Activated CD4-positive, CD25-positive, alpha-beta regulatory T cell treated with anti-CD3 and anti-CD28 coated beads, Interleukin-2, amount 50 U/mL, for 16 hours (primary cell): ENCODE measurements at places on chromosomes 3 and 15.

- DNase-seq, result no peak
Observed at GRCh38 chr15:82548700-82549099, 8.4 kb upstream of the RPS17 start.

GRCh38 chr15:37059086-37059485 lies 41.3 kb downstream of the MEIS2 start:
- DNase-seq, result no peak

- DNase-seq, result peak; percentile 6
Observed at GRCh38 chr3:47961815-47962606, 54.2 kb downstream of the MAP4 start.

DNA sequence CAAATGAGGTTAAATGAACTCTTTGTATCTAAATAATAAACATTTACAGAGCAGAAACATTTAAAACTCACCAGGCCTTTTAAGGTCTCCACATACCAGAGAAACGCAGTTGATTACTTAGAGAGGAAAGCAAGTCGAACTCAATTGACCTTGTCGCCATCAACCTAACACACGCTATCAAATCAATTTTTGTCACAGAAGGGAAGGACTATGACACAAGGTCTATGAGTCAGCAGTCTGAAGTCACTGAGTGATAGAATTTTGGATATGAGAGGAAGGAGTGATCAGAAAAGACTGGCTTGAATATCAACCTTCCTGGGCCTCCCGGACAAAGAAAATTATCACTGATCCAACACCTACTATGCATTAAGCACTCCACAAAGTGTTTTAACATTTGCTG lies 514.4 kb upstream of the ZNF385D start:
- DNase-seq, result no peak

DNA sequence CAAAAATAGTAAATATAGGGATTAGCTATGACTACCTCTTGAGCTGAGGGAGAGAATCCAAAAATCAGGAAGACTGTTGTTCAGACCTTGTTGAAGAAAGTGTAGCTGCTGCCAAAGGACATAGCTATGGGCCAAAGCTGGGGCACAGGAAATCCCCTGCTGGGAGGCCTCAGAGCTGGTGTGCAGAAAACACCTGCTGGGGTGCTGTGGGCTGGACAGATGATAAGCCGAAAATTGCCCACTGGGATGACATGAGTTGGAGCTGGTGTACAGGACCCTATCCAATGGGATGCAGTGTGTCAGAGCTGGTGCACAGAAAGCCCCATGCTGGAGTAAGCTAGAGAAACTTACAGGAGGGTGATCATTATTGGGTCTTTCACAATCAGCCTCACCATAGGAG lies 121.9 kb downstream of the NEO1 start:
- DNase-seq, result no peak

- peak; percentile 34 for DNase-seq
Observed at GRCh38 chr3:45226206-45226915, at the start of gene TMEM158. TMEM158 (minus strand) TSS chr3:45226287; CDS start chr3:45226027, 260 bp downstream.

DNA sequence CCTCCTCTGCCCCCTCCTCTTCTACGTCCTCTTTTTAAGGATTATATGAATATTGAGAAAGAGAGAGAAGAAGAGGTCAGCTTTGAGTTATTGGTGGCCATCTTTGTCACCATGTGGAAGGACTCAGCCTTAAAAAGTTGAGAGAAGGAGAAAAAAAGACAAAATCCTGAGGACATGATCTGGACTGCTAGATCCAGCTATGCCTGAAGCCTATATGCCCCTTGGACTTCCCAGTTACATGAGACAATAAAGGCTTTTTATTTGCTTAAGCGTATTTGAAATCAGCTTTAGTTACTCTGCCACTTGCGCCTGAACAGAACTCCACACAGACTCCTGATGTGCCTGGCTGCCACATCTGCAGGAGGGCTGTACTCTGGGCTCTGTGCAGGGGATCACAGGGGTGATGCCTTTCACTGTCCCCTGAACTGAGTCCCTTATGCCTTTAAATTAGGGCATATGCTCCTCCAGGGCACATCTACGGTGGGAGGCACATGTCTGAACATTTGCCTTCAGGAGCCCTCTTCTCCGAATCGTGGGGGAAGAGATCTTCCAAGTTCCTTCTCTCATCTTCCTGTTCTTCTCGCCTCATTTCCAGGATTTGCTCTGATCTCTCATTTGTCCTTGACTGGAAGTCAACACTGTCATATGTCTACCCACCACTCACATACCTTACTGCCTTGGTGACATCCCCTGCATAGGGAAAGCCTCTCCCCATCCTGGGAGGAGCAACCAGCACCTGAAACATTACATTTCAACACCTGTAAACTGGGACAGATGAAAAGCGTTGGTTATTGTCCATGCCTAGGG lies 14.0 kb upstream of the PLA2G4E start:
- no peak for DNase-seq

- no peak for DNase-seq
Observed at GRCh38 chr3:94095111-94095510, 32.2 kb downstream of the NSUN3 start.

GRCh38 chr3:74651885-74652284 lies 37.4 kb upstream of the CNTN3 start:
- DNase-seq, result no peak

- DNase-seq, result no peak
Observed at GRCh38 chr3:182699550-182700170, 93.6 kb upstream of the ATP11B start.

DNA sequence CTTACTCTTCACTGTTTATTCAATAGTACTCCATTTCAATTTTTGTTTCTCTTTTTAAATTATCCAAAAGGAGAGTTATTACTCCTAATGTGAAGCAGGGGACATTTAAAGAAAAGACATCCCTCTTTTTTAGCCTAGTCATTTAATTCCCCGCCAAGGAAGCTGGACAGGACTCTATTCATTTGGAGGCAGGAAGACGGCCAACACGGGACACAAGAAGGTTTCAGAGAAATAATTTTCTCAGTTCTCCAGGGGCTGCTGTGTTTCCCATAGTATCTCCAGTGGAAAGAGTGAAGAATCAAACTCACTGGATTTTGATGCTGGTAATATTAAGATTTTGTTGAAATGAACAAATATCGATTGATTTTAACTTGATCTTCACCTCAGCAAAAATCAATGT lies 833.7 kb downstream of the ROBO2 start:
- DNase-seq, result no peak

- peak; percentile 7 for DNase-seq
Observed at GRCh38 chr15:57866149-57866736, 159.7 kb downstream of the POLR2M start.

DNA sequence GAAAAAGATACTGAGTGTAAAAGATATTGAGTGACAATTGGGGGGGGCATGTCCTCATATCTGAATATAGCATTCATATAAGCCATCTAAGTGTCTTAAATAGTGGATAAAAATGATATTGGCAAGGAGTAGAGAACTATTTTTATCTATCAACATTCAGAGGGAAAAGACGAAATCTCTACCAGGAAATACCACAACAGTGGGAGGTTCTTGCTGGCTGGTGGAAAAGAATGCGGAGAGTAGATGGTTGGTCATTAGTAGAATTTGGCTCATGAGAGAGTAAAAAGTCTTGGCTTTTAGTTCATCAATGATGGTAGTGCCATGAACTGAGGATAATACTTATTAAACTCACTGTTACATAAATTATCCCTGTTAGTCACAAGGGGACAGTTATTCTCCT lies 4.8 kb upstream of the TCF12 start:
- DNase-seq, result no peak

- no peak for DNase-seq
Observed at GRCh38 chr3:79380581-79380980, 387.2 kb downstream of the ROBO1 start.

DNA sequence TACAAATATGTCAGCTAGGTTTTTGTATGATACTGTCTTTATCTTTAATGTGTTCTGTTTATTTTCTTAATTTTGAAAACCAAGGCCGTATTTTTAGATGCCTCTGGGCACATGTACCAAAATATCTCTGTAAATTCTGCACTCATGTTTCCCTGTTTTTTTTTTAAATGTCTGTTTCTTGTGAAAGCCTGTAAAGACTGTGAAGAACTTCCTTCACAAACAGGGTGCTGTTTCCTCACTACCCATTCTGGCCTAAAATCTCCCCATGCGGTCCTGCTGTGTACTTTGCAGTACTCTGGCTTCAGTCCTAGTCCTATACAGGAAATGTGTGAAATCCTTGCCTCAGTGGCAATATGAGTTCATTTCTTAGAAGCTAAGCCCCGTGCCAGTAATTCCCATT lies 133.4 kb upstream of the ZBTB20 start:
- no peak for DNase-seq

DNA sequence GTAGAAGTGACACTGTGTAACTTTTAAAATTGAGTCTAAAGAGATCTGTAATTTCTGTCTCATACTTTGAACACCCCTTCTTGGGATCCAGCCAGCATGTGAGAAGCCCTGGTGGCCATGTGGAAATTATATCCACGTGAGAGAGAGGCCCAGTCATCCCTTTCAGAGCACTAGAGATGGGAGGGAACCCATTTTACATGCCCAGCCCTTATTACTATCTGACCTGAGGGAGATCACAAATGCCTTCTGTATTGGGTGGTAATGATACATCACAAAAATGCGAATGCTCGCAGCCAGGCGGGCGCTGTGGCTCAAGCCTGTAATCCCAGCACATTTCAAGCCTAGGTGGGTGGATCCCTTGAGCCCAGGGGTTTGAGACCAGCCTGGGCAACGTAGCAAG lies 27.3 kb upstream of the TRAK1 start:
- DNase-seq, result no peak

DNA sequence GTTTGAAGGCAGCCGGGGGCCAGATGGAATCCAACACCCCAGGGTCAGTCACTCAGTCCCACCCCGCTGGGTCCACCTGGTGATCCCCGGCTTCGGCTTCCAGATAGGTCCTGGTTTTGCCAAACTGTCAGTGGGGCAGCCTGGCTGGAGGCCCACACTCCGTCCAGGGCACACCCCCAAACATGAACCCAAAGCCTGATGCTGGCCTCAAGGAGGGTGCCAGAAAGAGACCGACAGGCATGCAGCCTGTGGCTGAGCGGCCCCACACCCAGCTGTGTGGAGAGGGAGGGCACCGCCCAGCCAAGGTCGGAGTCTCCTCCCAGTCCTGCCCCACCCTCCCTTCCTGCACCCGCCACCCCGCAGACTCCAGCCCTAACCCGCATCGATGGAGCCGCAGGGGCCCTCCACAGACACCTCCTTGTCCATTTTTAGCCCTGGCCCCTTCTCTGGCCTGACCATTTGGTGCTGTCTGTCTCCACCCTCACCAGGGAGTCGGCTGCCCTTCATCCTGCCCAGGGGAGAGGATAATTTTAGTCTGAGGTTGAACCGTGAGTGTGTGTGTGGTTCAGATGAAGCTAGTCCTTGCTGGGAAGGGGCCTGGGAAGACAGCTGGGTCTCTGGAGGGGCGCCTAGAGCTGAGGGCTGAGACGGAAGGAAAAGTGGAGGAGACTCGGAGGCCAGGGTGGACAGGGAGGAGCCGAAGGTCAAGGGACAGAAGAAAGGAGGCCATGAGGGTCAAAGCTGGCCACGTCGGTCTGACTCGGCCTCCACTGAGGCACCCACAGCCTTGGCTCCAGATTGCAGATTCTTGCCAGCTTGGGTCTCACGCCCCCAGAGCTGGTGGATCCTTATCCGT lies 23.1 kb downstream of the TNK2 start:
- no peak for DNase-seq

GRCh38 chr3:13710251-13710650 lies 161.3 kb downstream of the FBLN2 start:
- DNase-seq, result no peak

GRCh38 chr3:46093966-46094365 lies 66.7 kb upstream of the XCR1 start:
- no peak for DNase-seq

DNA sequence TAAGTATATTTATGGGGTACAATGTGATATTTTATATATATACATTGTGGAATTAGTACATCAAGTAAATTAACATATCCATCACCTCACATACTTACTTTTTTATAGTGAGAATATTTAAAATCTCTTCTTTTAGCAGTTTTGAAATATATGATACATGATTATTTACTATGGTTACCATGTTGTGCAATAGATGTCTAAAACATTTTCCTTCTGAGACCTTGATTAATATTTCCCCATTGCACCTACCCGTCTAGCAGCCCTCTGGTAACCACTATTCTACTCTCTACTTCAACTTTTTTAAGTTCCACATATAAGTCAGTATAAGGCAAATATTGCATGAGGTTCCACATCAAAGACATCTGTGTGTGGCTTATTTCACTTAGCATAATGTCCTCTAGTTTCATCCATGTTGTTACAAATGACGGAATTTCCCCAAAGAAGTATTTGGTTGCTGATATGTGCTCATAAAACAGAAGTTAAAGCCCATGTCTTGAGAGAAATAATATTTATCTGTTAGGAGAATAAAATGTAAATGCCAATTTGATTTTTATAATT lies 29.6 kb upstream of the NFKBIZ start:
- DNase-seq, result no peak

GRCh38 chr3:125643172-125643571 lies 47.9 kb upstream of the OSBPL11 start:
- no peak for DNase-seq

DNA sequence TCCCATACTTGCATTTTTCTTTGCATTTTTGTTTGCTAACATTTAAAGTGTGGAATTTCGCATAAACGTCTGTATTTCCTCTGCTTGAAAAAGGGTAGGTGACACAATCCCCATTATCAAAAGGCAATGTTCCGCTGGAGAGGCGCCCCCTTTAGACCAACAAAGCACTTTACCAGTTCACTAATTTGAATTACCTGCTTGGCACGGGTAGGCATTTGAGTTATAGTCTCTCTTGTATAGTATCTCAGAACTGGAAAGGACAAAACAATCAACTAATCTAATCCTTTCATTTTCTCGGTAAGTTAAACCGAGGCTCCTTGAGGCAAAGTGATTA lies 775 bp upstream of the CCDC39 start:
- DNase-seq, result no peak

- no peak for DNase-seq
Observed at GRCh38 chr15:35427091-35427490, 118.9 kb downstream of the DPH6 start.

- no peak for DNase-seq
Observed at GRCh38 chr3:179788996-179789395, 136.2 kb downstream of the USP13 start.

GRCh38 chr3:74897006-74897405 lies 282.5 kb upstream of the CNTN3 start:
- no peak for DNase-seq

DNA sequence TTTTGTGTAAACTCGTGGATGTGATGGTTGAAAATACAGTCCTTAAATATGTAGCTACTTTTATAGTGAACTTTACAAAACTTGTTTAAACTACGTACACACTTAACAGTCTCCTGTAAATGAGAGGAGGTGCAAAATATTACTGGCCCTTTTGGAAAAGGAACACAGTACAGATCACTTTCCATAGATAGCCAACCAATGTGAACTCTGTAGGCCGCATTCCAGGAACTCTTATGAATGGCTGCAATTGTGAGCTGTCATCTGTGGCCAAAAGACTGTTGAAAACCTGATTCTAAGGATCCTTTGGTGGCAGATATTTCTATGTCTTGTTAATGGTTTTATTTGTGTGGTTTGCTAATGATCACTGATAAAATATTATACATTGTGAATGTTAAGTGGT lies 6.2 kb downstream of the TSC22D2 start:
- no peak for DNase-seq
